ENCODE measurements at places on chromosomes 11 and 22. TPM values are rescaled to one million over a fixed set of nuclear protein-coding genes. Genes with fewer than 3 reads are reported as not detected.

DNA sequence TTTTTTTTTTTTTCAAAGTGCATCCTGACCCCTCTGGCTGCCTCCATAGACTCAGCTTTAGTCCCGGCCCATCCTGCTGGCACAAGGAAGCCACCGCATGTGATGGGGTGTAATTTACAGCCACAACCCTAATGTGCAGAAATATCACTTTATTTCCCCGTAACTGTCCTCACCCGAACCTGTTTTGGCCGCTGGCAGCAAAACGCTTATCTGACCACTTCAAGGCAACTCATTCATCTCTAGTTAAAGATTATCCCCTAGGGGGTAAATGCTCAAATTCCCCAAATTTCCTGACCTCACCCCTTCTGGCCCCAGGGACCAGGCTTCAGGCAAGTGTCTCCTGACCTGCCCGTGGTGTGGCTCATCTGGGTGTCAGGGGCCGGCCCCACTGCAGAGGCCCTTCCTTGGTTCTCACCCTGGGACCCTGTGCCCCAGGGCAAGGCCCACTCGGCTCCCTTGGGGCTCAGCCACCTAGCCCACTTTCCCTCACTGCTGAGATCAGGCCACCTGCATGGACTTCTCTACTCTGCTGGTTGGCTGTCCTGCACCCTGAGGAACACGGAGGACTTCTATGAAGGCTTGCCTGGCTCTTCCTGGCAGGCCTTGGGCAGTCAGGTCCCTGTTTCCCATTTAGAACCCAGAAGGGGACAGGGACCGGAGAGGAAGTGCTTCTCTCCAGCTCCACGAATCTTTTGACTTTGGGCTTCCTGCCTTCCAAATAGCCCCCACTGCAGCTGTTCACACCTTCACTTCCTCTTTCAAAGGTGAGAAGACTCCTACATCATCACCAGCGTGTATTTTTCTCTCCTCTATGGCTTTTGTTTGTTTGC, 53.3 kb downstream of the WNT11 start:
- H3K27me3 ChIP-seq, result no peaks in the 10 kb centered on the region
- no peak for DNase-seq
- peaks cover 12% of the 10 kb centered on the region for H3K4me1 ChIP-seq

BRSK2 gene
- total RNA-seq, result 0.54 TPM

GRM5 gene
- total RNA-seq, result not detected

DNA sequence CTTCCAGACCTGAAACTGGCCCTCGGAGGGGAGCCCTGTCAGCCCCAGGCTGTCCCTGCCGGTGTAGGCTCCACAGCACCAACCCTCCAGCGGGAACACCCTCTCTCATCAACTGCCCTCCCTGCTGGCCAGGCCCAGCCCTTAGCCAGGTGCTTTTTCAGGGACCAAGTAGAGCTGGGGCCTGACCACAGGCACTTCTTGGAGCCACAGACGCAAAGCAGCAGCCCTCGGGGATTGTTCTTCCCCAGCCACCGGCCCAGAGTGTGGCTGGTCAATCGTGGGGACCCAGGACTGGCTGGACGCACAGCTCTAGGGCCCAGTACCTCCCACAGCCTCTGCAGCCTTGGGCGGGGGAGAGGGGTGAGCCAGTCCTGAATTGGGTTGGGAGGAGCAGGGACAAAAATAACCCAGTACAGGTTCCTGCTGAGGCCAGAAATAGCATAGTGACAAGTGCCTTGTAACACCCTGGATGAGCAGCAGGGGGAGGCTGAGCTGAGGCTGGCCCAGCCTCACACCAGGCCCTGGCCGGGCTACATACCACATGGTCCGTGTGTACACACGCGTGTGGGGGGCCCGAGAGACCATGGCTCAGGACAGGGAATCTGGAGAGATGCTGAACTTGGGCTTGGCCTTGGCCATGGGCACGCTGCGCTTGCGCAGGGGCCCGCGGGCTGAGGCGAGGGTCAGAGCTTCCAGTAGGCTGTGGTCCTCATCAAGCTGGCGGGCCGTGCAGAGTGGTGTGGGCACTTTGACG, 2.0 kb downstream of the KCNJ11 start:
- H3K36me3 ChIP-seq, result no peaks in the 10 kb centered on the region
- peaks cover 39% of the 10 kb centered on the region for H3K4me1 ChIP-seq
- no peak overlapping the region for H3K27ac ChIP-seq
- H3K4me3 ChIP-seq, result peak overlapping the region; percentile 13
- H3K27me3 ChIP-seq, result no peaks in the 10 kb centered on the region

- H3K36me3 ChIP-seq, result no peaks in the 10 kb centered on the region
- H3K27ac ChIP-seq, result no peak overlapping the region
- no peaks in the 10 kb centered on the region for H3K4me1 ChIP-seq
- no peak overlapping the region for H3K4me3 ChIP-seq
- DNase-seq, result no peak
- no peaks in the 10 kb centered on the region for H3K27me3 ChIP-seq
These were observed 47.7 kb upstream of the LINC01488 start for GRCh38 chr11:69433741-69434140.

CECR2 gene
- 9.2 TPM for total RNA-seq

DNA sequence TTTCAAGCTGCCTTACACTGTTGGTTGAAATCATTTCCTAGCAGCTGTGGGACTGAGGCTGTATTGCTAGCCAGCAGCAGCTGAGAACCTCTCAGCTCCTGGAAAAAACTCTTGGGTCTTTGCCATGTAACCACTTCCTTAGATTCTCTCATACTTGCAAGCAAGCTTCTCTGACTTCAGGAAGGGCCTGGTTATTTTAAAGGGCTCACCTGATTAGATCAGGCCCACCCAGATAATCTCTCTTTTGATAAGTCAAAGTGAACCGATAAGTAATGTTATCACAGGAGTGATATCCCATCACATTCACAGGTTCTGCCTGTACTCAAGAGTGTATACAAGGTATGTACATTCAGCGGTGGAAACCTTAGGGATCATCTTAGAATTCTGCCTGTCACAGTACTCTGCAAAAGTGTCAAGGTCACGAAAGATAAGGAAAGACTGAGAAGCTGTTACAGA, 7.4 kb upstream of the CLPB start:
- H3K36me3 ChIP-seq, result no peaks in the 10 kb centered on the region
- H3K27me3 ChIP-seq, result no peaks in the 10 kb centered on the region
- H3K4me1 ChIP-seq, result peaks cover 13% of the 10 kb centered on the region
- peak; percentile 32 for DNase-seq

DNA sequence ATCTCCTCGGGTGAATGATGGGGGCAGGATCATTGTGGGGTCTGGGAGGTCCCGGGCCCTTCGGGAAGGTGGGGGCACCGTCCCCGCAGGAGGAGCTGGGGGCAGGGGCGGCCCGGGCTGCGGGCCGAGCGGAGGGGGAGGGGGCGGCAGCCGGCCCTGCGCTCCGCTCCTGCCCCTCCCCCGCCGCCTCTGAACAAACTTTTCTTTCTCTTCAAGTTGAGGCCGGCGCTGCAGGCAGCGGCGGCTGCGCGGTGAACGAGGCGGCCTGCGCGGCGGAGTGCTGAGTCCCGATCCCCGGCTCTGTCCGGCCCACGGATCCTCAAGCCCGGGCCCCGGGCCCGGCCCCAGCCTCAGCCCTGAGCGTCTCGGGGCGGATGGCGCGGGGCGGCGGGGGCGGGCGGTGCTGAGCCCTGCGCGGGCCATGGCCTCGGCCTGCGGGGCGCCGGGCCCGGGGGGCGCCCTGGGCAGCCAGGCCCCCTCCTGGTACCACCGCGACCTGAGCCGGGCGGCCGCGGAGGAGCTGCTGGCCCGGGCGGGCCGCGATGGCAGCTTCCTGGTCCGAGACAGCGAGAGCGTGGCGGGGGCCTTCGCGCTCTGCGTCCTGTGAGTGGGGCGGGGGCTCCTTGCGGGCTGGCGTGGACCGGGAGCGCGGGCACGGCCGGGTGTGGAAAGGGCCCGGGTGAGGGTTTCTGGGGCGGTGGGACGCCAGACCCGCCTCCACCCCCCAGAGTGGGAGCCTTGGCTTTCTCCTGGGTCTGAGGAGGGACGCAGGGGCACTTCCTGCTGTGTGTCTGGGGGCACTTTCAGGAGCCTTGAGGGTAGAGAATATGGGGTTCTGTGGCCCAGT, at the start of gene INPPL1:
INPPL1 (plus strand) TSS at position 204 of the 847 bp plus-strand sequence; CDS start at position 422, 218 bp downstream.
- H3K27ac ChIP-seq, result peak within 1 kb of the TSS; percentile 98
- H3K36me3 ChIP-seq, result peaks cover 11% of the 10 kb centered on the region
- H3K4me1 ChIP-seq, result peaks cover 40% of the 10 kb centered on the region
- no peaks in the 10 kb centered on the region for H3K27me3 ChIP-seq

DNA sequence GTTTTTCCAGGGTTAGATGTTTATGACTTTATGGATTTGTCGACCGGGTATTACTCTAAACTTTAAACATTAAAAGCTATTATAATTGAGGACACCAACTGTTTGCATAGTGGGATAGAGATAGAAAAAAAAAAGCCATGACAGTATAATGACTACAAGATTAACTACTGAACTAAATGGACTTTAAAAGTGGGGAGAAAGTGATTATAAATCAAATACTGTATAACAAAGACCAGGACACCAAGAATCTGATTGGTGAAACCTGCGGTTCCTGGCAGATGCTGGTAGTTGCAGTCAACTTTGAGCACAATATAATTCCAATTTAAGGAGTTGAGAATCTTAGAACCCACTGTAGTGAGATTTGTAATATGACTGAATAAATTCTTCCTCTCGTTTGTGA, 2.5 kb downstream of the CRKL start:
- H3K36me3 ChIP-seq, result no peaks in the 10 kb centered on the region
- H3K27me3 ChIP-seq, result no peaks in the 10 kb centered on the region
- H3K27ac ChIP-seq, result no peak overlapping the region
- H3K4me3 ChIP-seq, result peak overlapping the region; percentile 73
- H3K4me1 ChIP-seq, result peaks cover 46% of the 10 kb centered on the region
- no peak for DNase-seq

- no peak overlapping the region for H3K4me3 ChIP-seq
- DNase-seq, result no peak
- H3K4me1 ChIP-seq, result peaks cover 6% of the 10 kb centered on the region
- no peaks in the 10 kb centered on the region for H3K27me3 ChIP-seq
- peaks cover 6% of the 10 kb centered on the region for H3K36me3 ChIP-seq
These were observed 8.0 kb upstream of the B3GNT6 start for GRCh38 chr11:77026221-77026620.

DNA sequence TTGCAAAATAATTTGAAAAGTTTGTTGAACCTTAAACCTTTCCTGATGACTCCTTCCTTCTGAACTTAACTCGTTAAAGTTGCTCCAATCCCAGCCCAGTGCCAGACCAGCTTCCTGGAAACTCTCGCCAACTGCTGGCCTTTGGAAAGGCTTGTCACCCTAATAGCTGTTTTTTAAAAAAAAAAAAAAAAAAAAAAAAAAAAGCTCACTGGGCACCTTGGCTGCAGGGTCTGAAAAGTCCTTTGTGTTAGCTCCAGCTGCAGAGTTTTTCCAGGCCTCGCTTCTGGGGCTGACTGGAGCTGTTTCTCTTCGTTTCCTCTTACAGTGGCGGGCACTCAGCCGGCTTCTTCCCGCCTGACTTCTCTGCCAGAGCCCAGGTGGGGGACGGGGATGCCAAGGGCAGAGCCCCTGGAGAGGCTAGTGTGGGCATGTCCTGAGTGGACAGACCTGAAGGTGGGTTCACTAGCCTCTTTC, 25.1 kb downstream of the KCNQ1OT1 start:
- no peak for DNase-seq
- H3K4me3 ChIP-seq, result no peak overlapping the region
- H3K27ac ChIP-seq, result no peak overlapping the region
- H3K27me3 ChIP-seq, result no peaks in the 10 kb centered on the region

GRCh38 chr11:86703987-86704386, 31.6 kb upstream of the ME3 start:
- no peaks in the 10 kb centered on the region for H3K4me1 ChIP-seq
- no peak overlapping the region for H3K27ac ChIP-seq
- H3K27me3 ChIP-seq, result no peaks in the 10 kb centered on the region
- no peak overlapping the region for H3K4me3 ChIP-seq
- no peaks in the 10 kb centered on the region for H3K36me3 ChIP-seq
- DNase-seq, result no peak

DNA sequence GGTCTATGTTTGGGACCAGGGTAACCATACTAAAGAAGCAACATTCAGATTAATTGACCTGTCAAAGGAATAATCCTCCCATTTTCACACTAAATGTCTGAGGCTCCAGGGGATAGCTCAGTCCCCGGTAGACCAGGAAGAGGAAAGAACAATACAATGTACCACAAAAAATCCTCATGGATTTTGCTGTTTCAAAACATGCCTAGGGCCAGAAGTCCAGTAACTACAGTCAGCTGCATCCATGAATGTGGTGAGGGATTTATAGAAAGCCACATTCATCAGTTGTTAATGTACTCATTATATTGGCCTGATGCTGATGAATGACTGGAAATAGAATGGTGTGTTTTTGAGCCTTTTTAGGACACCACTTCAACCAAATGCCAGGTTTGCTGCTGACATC, 6.9 kb upstream of the ETS1 start:
- H3K27ac ChIP-seq, result no peak overlapping the region
- H3K4me1 ChIP-seq, result peaks cover 3% of the 10 kb centered on the region
- no peak for DNase-seq
- H3K27me3 ChIP-seq, result no peaks in the 10 kb centered on the region
- H3K4me3 ChIP-seq, result no peak overlapping the region

DNA sequence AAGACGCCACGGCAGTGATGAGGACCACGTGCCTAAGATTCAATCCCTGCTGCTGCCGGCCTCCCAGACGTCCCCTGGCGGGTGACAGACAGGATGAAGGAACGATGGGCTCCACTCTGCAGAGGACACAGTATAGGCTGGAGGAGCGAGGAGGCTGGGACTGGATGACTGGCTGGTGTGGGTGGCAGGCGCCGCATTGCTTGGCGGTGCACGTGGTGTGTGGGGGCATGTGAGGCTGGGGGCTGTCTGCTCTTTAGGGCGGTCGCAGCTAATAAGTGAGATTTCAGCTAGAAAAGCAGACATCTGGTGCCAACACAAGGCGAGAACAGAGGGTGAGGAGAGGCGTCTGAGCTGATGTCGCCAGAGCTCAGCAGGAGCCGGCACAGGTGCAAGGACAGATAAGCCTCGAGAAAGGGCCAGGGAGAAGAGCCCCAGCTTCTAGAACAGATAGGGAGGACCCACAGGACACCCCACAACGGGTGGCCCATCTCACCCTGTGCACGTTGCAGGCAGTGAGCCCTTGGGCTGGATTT, 33.2 kb downstream of the TSPAN4 start:
- no peaks in the 10 kb centered on the region for H3K36me3 ChIP-seq
- H3K4me3 ChIP-seq, result no peak overlapping the region
- no peaks in the 10 kb centered on the region for H3K27me3 ChIP-seq
- no peaks in the 10 kb centered on the region for H3K4me1 ChIP-seq
- no peak overlapping the region for H3K27ac ChIP-seq

DNA sequence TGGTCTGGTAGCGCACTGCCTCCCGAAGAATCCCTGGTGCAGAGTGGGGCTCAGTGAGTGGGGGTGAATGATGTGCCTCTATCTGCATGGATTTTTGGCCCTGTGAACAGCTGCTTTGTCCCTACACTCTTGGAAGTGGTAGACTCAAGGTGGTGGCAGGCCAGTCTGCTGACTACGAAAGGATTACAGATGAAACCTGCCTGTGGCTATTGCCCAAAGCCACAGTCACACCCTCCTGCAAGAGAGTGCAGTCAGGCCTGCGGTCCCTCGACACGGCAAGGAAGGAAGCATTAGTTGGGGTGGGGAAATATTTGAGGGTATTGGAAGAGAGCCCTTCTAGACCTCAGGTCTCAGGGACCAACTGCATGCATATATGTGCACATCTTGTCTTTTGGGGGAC, 63.7 kb downstream of the DSCAML1 start:
- H3K36me3 ChIP-seq, result no peaks in the 10 kb centered on the region
- no peak overlapping the region for H3K4me3 ChIP-seq
- H3K27ac ChIP-seq, result no peak overlapping the region
- no peaks in the 10 kb centered on the region for H3K27me3 ChIP-seq
- peaks cover 13% of the 10 kb centered on the region for H3K4me1 ChIP-seq
- no peak for DNase-seq
